ENCODE measurements at places on chromosomes 3 and 15. TPM values are rescaled to one million over a fixed set of nuclear protein-coding genes. Genes with fewer than 3 reads are reported as not detected.

GRCh38 chr15:71448688-71449114 is 333.4 kb downstream of the THSD4 start:
- no peaks in the 10 kb centered on the region for H3K36me3 ChIP-seq
- peak overlapping the region; percentile 46 for H3K27ac ChIP-seq
- no peak for DNase-seq
- no peak overlapping the region for H3K4me3 ChIP-seq
- H3K4me1 ChIP-seq, result no peaks in the 10 kb centered on the region

DNA sequence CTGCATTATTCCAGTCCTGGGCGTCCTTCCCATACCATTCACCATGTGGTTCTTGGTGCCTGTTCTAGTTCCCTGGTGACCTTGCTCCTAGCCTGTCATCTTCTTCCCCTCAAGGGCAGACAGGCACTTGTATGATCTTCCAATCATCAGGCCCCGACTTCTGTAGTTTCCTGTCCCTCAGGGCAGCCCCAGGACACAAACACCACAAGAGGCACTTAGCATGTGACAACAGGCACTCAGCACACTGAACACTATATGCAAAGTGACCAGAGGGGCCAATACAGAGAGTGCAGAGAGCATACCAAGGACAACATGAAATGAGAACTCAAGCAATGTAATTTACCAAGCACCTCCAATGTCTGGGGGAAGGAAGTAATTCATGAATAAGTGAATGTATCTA is 17.9 kb downstream of the TMEM40 start:
- DNase-seq, result no peak
- H3K27ac ChIP-seq, result peak overlapping the region; percentile 36
- peaks cover 5% of the 10 kb centered on the region for H3K4me1 ChIP-seq
- H3K36me3 ChIP-seq, result no peaks in the 10 kb centered on the region

DNA sequence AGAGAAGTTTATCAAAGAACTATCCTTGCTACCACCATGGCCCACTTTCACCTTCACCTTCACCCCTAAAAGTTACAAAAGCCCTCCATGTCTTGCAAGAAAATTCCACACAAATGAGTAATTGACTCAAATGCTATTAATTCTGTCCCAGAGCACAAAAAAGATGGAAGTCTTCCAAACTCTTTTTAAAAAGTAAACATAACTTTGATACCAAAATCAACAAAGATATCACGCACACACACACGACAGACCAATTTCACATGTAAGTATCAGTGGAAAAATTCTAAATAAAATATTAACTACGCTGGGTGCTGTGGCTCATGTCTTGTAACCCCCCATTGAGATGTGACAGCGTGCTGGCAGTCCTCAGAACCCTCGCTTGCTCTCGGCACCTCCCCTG is 1.1 kb upstream of the MCCC1 start:
- no peaks in the 10 kb centered on the region for H3K27me3 ChIP-seq
- DNase-seq, result no peak

DNA sequence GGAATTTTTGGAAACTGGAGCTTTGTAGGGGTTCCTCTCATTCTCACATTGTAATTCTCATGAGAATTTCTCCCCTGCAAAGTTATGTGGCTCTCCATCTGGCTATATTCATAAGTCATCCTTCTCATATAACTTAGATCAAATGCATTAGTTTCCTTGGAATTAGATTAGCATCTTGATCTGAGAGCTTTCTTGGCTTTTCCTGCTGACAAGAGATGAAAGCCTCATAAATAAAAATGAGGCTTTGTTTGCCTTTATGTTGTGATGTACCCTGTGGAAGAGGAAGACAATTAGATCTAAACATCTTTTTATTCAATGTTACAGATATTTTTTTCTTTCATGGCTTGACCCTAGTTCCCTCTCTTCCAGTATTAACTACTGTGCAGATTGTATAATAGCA is 165.4 kb upstream of the ZPLD1 start:
- no peak overlapping the region for H3K27ac ChIP-seq
- H3K36me3 ChIP-seq, result no peaks in the 10 kb centered on the region
- no peak for DNase-seq
- H3K27me3 ChIP-seq, result no peaks in the 10 kb centered on the region

DNA sequence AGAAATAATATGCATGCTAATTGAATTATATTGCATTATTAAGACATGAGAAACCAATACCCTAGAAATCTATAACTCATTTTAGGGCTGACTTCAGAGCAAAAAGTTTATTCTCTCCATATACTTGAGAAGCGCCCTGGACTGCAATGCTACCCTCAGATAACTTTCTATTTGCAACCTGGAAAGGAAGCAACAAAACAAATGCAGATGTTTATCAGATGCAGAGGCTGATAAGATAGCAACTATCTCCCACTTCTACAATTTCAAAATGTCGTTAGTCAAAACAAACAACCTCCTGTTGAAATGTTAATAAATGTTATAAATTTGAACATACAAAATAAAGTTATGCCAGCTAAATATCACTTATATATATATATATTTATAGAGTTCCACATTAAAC is 34.8 kb downstream of the HES1 start:
- H3K4me3 ChIP-seq, result no peak overlapping the region
- DNase-seq, result no peak
- H3K4me1 ChIP-seq, result no peaks in the 10 kb centered on the region

- H3K36me3 ChIP-seq, result no peaks in the 10 kb centered on the region
- no peaks in the 10 kb centered on the region for H3K27me3 ChIP-seq
- H3K27ac ChIP-seq, result no peak overlapping the region
- no peaks in the 10 kb centered on the region for H3K4me1 ChIP-seq
- DNase-seq, result no peak
These were observed 268.8 kb downstream of the MEX3B start for GRCh38 chr15:81776976-81777375.

DNA sequence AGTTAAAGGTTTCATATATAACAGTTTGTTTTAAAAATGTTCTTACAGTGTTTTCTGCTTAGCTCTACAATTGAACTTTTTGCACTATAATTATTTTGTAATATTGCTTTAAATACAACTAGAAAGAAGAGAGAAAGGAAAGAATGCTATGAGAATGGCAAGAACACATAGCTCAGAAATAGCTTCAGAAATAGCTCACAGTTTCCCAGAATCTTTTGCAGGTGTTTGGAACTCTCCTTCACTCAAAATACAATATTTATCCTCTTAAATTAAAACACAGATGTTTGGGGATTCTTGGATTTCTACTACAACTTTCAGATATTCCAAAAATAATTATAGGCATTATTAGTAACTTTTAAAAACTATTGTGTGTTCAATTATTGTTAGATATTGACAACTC is 658.0 kb upstream of the DPPA4 start:
- H3K27ac ChIP-seq, result no peak overlapping the region
- H3K4me3 ChIP-seq, result no peak overlapping the region
- no peak for DNase-seq

- no peak for DNase-seq
- no peaks in the 10 kb centered on the region for H3K4me1 ChIP-seq
- peak overlapping the region; percentile 2 for H3K27ac ChIP-seq
- no peaks in the 10 kb centered on the region for H3K27me3 ChIP-seq
- peaks cover 16% of the 10 kb centered on the region for H3K36me3 ChIP-seq
These were observed 39.0 kb downstream of the SLC6A6 start for GRCh38 chr3:14441240-14441919.

Gene LMAN1L
- 13.8 TPM for total RNA-seq

- H3K4me1 ChIP-seq, result no peaks in the 10 kb centered on the region
- no peaks in the 10 kb centered on the region for H3K36me3 ChIP-seq
- H3K4me3 ChIP-seq, result no peak overlapping the region
These were observed 16.9 kb upstream of the DOCK3 start for GRCh38 chr3:50657816-50658215.

- H3K27me3 ChIP-seq, result no peaks in the 10 kb centered on the region
- H3K4me3 ChIP-seq, result no peak overlapping the region
- H3K27ac ChIP-seq, result peak overlapping the region; percentile 61
- H3K4me1 ChIP-seq, result peaks cover 5% of the 10 kb centered on the region
- DNase-seq, result peak; percentile 70
These were observed 12.4 kb upstream of the CCDC80 start for GRCh38 chr3:112653209-112653871.

Gene FMN1
- total RNA-seq, result 3.1 TPM

DNA sequence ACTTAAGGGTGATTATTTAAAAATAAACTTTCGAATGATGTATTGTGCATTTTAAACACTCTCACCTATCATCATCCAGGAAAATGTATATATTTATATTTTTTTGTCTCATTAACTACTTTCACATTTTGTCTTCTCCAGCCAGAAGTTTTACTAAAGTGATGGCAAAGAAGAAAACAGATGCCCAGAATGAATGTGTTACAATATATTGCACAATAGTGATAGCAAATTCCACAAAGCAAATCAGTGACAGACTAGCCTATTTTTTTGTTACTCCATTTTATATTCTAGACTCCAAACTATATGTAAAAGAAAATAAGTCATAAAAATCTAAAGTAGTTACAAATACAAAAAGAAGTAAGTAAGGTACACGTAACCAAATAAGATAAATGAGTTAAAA is 414.7 kb downstream of the EPHA3 start:
- no peak overlapping the region for H3K27ac ChIP-seq
- DNase-seq, result no peak
- H3K27me3 ChIP-seq, result no peaks in the 10 kb centered on the region
- H3K36me3 ChIP-seq, result no peaks in the 10 kb centered on the region

DNA sequence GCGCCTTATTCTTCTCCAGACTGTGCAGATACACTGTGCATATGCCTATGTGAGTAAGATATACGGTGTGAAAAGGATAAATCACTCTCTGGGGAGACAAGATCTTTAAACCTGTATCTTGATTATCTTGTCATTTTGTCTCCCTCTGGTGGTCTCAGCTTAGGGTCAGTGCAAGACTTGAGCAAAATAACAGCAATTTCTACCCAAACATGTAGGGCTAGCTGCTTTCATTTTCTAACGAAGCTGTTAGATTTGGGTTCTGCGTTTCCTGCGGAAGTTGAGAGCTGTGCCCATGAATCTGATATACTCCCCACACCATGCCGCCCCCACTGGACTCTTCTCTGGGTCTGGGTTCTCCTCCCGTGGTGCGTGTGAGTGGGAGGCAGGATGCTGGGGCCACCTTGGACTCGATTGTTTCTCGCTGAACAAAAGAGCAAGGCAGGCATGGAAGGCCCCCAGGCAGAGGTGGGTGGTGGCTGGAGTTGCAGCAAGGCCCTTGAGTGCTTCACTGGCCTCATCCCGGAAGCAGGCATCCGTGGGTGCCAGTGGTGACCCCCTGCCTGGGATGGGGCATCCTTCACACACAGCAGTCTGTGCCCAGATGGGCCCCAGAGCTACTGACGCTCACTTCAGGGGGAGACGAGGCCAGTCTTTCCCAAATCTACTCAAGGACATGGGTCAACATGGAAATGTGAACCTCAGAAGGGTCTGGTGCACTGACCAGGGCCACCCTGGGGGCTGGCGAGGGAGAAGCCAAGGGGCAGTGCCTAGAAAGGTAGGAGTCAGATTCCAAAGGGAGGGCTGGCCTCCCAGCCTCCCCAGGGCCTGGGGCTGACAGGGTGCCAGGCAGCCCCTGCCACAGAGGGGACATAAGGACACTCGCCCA is 179.6 kb downstream of the NSMCE3 start:
- no peaks in the 10 kb centered on the region for H3K36me3 ChIP-seq
- no peaks in the 10 kb centered on the region for H3K4me1 ChIP-seq
- DNase-seq, result no peak
- no peaks in the 10 kb centered on the region for H3K27me3 ChIP-seq
- no peak overlapping the region for H3K4me3 ChIP-seq

Gene ERICH6
- total RNA-seq, result not detected

- H3K4me1 ChIP-seq, result no peaks in the 10 kb centered on the region
- H3K36me3 ChIP-seq, result no peaks in the 10 kb centered on the region
- H3K27ac ChIP-seq, result no peak overlapping the region
- no peaks in the 10 kb centered on the region for H3K27me3 ChIP-seq
These were observed 462.0 kb upstream of the ATP11B start for GRCh38 chr3:182331341-182331740.

Gene EFCAB12
- not detected for total RNA-seq

Gene LOXL1
- 59.0 TPM for total RNA-seq

GRCh38 chr3:8325306-8325705 is 176.3 kb upstream of the LMCD1 start:
- H3K4me1 ChIP-seq, result no peaks in the 10 kb centered on the region
- no peak overlapping the region for H3K4me3 ChIP-seq
- H3K27me3 ChIP-seq, result no peaks in the 10 kb centered on the region
- no peak overlapping the region for H3K27ac ChIP-seq
- DNase-seq, result no peak

Gene PPARG
- 17.9 TPM for total RNA-seq

- H3K27ac ChIP-seq, result no peak overlapping the region
- H3K27me3 ChIP-seq, result no peaks in the 10 kb centered on the region
- no peak overlapping the region for H3K4me3 ChIP-seq
- no peak for DNase-seq
- no peaks in the 10 kb centered on the region for H3K36me3 ChIP-seq
- H3K4me1 ChIP-seq, result no peaks in the 10 kb centered on the region
These were observed 168.6 kb downstream of the SEMA6D start for GRCh38 chr15:47885920-47886319.

DNA sequence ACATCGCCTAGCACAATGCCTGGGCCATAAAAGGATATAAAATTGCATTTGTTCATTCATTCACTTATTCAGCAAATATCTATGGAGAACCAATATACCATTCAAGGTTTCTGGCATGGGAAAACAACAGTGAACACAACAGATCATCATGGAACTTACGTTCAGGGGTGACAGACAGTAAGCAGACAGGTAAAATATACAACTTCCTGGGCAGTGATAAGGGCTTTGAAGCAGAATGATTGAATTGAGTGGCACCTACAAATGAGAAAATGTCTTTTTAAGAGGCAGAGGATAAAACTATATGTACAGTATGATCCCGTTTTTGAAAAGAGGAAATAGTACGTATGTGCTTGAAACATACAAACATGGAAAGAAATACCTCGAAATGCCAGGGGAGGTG is 39.2 kb downstream of the CMTM7 start:
- H3K4me1 ChIP-seq, result peaks cover 8% of the 10 kb centered on the region
- no peak overlapping the region for H3K4me3 ChIP-seq
- H3K36me3 ChIP-seq, result no peaks in the 10 kb centered on the region
- no peak overlapping the region for H3K27ac ChIP-seq
- H3K27me3 ChIP-seq, result no peaks in the 10 kb centered on the region

GRCh38 chr3:147360646-147361453 is 45.5 kb downstream of the ZIC4 start:
- DNase-seq, result no peak
- H3K4me1 ChIP-seq, result no peaks in the 10 kb centered on the region
- H3K27me3 ChIP-seq, result peaks cover 32% of the 10 kb centered on the region
- no peak overlapping the region for H3K27ac ChIP-seq

GRCh38 chr15:52344592-52344991 is 49.0 kb upstream of the MYO5C start:
- peaks cover 13% of the 10 kb centered on the region for H3K36me3 ChIP-seq
- no peaks in the 10 kb centered on the region for H3K27me3 ChIP-seq
- H3K4me1 ChIP-seq, result no peaks in the 10 kb centered on the region
- H3K4me3 ChIP-seq, result no peak overlapping the region

- H3K27ac ChIP-seq, result peak overlapping the region; percentile 46
- peaks cover 25% of the 10 kb centered on the region for H3K36me3 ChIP-seq
- peaks cover 38% of the 10 kb centered on the region for H3K4me1 ChIP-seq
- no peak overlapping the region for H3K4me3 ChIP-seq
- DNase-seq, result no peak
- no peaks in the 10 kb centered on the region for H3K27me3 ChIP-seq
These were observed 29.3 kb downstream of the CTSH start for GRCh38 chr15:78915341-78916087.

GRCh38 chr15:49115062-49115461 is 40.3 kb downstream of the COPS2 start:
- no peaks in the 10 kb centered on the region for H3K27me3 ChIP-seq
- no peaks in the 10 kb centered on the region for H3K4me1 ChIP-seq
- no peak overlapping the region for H3K4me3 ChIP-seq
- peaks cover 11% of the 10 kb centered on the region for H3K36me3 ChIP-seq

Gene CTSH
- 51.0 TPM for total RNA-seq

GRCh38 chr3:13879946-13880810 is at the start of gene WNT7A:
WNT7A (minus strand) TSS chr3:13880071; CDS start chr3:13879816, 255 bp downstream.
- H3K4me1 ChIP-seq, result no peaks in the 10 kb centered on the region
- H3K36me3 ChIP-seq, result no peaks in the 10 kb centered on the region

Measured in right atrium auricular region (tissue), 2 donors.